Smooth muscle cell of the pulmonary artery (primary cell): ENCODE measurements at places on chromosomes 1 and 21. TPM values are rescaled to one million over a fixed set of nuclear protein-coding genes. Genes with fewer than 3 reads are reported as not detected.

Gene CFHR2
- total RNA-seq, result not detected in 2 replicates

Gene FMOD
- 11.8 and 32.6 TPM in 2 replicates for total RNA-seq

Gene CLDN17
- not detected in 2 replicates for total RNA-seq

Gene C8B
- total RNA-seq, result not detected in 2 replicates

Gene GSTM1
- not detected in 2 replicates for total RNA-seq

Gene ANGEL2
- 41.1 and 43.9 TPM in 2 replicates for total RNA-seq

Gene PCP4
- not detected in 2 replicates for total RNA-seq

Gene MAN1C1
- 5.8 and 13.4 TPM in 2 replicates for total RNA-seq
